ENCODE measurements at places on chromosomes 7 and 10.
A peak's percentile ranks its signal among the peaks of the same experiment; 100 is the strongest.

- no peak for DNase-seq
Observed at GRCh38 chr10:29611781-29612381, 22.9 kb downstream of the SVIL start.

GRCh38 chr7:25853314-25853713 is 298.7 kb upstream of the NFE2L3 start:
- no peak for DNase-seq

DNA sequence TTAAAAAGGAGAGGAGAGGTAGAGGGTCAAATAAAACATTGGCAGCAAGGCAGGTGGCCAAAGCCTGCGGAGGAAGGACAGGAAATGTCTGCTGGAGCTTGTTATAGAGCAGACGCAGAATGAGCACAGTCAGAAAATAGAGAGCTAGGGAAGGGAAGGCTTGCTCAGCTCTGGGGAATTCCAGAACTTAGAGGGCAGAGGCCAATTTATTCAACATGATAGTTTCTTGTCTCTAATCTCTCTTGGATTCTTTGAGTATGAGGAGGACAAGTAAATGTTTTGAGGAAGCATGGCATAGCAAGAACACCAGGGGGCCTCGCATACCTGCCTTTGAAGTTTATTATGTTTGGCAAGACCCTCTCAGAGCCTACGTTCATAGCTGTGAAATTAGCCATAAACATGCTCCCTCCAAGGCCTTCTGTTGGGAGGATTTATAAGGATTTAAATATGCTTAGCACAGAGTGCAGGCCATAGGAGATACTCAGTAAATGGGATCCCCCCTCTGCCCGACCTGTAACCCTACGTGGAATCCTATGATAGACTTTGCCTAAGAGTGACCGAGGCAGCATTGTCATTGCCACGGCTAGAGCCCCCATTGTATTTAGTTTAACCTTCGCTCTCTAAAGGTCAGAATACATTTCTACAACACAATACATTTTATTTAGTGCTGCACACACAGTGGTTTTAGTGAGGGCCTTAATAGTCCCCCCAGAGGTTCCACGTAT is 293.9 kb downstream of the CCDC3 start:
- peak; percentile 97 for DNase-seq

DNA sequence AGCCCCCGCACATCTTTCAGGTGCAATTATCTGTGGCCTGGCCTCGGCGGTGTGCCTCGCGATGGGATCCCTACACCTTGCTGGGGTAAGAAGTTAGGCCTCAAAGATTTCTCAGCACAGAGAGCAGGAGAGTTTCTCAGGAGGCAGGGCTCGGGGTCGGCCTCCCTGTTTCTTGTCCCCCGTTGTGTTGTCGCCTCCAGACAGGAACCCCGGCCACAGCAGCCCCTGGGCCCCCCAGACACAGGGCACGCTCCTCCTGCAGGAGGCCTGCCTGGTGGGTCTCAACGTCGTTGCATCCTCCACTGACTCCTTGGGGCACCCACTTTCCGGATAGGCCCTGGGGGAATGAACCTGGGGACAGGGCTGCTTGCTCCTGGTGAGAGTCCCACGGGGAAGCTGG is 229.1 kb upstream of the SHH start:
- DNase-seq, result no peak

DNA sequence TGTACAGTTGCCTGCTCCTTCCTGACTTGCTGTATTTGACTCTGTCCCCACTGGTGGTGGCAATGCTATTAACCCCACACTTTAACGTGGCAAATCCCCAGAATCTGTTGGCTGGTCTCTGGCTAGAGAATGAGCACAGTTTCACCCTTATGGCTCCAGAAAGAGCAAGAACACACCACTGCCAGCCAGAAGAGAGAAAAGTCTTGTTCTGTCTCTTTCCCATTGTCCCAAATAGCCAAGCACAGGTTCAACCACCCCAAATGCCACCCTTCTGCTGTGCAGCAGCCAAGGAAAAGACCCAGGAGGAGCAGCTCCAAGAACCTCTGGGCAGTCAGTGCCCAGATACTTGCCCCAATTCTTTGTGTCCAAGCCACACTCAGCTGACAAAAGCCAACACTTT is 11.3 kb downstream of the SLC16A9 start:
- DNase-seq, result no peak

GRCh38 chr10:63578501-63578900 is 57.3 kb downstream of the REEP3 start:
- no peak for DNase-seq

DNA sequence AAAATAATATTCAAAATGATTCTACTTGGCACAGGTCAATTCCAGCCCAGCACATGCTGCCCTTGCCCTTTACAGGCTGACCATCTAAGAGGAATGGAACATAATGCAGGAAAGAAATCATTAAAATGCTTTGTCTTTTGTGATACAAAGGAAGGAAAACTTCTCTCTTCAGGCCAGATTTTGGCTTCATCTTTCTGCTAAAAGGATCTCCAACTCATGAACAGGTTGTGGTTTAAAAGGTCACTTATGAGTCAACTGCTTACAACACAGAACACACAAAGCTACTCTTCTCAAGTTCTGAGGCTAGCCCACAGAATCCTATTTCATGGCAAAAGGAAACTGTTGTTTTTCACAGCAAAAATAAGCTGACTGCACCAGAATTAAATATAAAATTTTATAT is 197.1 kb downstream of the DOCK4 start:
- peak; percentile 79 for DNase-seq

DNA sequence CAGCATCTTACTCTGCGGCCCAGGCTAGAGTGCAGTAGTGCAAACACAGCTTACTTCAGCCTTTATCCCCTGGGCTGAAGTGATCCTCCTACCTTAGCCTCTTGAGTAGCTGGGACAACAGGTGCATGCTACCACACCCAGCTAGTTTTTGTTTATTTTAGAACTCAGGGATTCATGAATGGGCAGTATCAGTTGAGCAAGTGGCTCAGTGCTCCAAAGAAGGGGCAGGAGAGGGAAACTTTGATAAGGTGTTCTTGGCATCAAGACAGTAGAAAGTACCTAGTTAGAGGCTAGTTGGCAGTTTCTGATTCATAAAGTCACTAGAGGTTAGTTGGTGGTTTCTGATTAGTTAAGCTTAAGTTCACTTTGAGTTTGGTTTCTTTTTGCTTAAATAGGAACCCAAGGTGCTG is 18.4 kb downstream of the TRIM24 start:
- no peak for DNase-seq

DNA sequence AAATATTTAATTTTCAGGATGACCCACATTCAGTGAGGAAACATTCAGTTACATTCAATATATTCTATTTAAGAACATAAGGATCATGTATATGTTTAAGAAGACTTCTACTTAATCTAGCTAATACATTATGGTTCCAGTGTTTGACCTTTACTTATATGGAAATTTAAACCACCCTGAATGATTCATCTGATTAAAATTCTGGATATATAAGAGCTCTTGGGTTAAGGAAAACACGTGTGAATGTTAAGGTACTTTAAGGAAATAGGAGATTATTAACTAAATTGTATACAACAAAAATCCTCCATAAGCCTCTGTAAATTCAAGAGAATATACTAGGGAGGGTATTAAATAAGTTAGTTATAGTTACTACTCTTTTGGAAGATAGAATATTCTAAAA is 40.9 kb downstream of the HDAC9 start:
- peak; percentile 40 for DNase-seq

- peak; percentile 77 for DNase-seq
Observed at GRCh38 chr10:69874449-69874848, 72.7 kb downstream of the COL13A1 start.

DNA sequence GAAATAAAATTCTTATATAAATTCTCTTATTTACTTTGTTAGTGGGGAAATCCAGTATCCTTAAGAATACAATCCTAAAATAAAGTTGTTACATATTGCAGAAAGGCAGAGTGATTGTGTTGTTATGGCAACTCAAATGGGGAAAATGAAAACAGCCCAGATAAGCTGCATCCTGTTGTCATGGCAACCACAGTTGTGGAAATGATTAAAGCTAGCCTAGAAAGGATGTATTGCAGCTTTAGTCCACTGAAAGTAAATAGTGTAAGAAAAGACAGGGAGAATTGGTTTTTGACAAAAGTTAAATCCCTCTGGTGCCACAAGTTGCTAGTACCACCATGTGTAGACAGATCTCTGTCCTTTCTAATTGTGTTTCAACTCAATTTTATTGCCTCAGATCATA is 43.2 kb downstream of the BTRC start:
- DNase-seq, result peak; percentile 44

GRCh38 chr7:139782932-139783331 is 5.1 kb upstream of the HIPK2 start:
- no peak for DNase-seq

- DNase-seq, result no peak
Observed at GRCh38 chr7:31082447-31082846, 30.3 kb downstream of the ADCYAP1R1 start.

- no peak for DNase-seq
Observed at GRCh38 chr10:64196638-64197315, 675.6 kb downstream of the REEP3 start.

GRCh38 chr7:120370954-120371353 is 98.0 kb downstream of the KCND2 start:
- no peak for DNase-seq

- no peak for DNase-seq
Observed at GRCh38 chr7:43480581-43480980, 102.3 kb upstream of the STK17A start.

GRCh38 chr10:32057036-32057372 is 779 bp upstream of the KIF5B start:
- DNase-seq, result no peak

DNA sequence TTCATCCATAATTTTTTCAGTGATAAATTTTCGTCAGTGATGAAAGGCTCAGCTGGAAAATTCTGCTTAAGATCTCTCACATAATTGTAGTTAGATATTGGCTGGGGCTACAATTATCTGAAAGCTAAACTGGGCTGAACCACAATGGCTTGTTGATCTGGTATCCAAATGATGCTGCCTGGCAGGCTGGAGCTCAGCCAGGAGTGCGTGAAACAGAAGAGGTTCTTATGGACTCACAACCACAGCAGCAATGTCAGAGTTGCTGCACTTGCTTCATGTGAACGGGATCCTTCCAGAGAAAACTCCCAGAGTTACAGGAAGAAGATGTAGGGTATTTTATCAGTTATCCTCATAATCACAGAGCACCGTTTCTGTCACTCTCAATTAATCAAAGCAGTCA is 533.2 kb upstream of the POM121L12 start:
- no peak for DNase-seq

- DNase-seq, result no peak
Observed at GRCh38 chr7:96931891-96932290, 73.5 kb upstream of the DLX6 start.

GRCh38 chr7:129801882-129802281 is 150.9 kb downstream of the UBE2H start:
- no peak for DNase-seq

DNA sequence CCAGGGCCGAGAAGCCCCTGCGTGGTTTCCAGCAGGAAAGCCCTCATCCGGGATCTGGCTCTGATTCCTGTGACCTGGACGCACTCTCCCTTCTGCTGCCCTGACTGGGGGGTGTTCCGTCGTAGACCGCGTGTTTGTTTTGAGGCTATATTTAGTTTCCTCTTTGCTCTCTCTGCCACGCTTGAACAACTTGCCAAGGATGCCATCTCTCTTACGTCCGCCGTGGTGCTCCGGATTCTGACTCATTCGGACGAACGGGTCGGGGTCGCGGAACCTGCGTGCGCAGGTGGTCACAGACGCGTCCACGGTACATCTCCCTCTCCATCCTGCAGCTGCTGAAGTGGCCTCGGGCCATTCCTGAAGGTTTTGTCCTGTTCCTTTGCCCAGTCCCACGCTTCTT is 10.4 kb upstream of the SORCS3 start:
- no peak for DNase-seq

DNA sequence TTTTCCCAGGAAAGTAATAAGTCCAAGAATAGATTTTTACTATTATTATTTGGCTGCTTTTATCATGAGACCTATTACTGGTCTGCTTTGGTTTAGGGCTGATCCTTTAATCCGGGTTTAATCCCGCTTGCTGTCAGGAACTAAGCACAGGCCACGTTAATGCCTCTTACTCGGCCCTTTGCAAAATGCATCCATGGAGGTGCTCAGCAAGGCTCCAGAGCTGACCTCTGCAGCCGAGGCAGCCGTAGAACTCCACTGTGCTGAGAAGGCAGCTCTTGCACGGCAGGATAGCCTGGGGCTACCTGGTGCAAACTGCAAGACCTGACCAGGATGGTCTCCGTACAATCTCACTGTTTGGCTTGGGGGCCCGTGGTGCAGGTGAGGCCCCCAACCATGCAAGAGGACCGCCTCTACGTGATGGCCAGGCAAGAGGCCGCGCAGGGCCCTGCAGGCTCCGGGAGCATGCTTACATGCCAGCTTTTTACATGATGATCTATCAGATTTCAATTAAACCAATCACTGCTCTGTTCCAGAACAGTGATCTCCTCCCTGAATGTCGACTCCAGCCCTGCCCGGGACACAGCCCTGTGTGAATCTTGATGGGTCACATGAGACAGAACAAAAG is 10.4 kb upstream of the CALML3 start:
- no peak for DNase-seq

GRCh38 chr7:143490717-143491306 is 13.1 kb downstream of the TAS2R41 start:
- DNase-seq, result peak; percentile 45

- peak; percentile 79 for DNase-seq
Observed at GRCh38 chr7:51019891-51020870, 237.5 kb upstream of the GRB10 start.

DNA sequence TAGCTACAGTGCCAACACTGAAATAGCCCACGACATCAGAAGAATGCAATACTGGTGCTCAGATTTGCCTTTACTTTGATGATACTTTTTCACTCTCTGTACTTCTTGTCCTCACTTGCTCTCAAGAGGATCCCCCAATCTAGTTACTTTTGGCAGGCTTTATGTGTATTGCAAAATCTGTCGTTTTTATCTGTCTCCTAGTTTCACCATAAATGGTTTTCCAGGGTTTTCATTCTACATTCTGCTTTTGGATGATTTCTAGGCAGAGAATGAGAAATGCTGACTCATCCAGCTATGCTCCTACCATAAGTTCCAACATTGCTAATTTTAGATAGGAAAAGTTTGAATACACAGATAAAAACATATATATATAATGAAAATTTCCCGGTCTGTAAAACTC is 659.5 kb upstream of the NRG3 start:
- DNase-seq, result no peak

DNA sequence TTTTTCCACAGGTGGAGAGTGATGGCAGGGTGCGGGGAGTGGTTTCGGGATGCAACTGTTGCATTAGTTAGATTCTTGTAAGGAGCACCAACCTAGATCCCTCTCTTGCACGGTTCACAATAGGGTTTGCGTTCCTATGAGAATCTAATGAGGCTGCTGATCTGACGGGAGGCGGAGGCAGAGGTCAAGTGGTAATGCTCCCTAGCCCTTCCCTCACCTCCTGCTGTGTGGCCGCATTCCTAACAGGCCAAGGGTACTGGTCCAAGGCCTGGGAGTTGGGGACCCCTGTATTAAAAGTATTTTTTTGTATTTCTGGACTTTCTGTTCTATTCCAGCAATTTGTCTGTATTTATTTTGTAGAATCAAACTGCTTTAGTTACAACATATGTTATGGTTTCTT is 7.2 kb downstream of the CBLL1 start:
- DNase-seq, result no peak

DNA sequence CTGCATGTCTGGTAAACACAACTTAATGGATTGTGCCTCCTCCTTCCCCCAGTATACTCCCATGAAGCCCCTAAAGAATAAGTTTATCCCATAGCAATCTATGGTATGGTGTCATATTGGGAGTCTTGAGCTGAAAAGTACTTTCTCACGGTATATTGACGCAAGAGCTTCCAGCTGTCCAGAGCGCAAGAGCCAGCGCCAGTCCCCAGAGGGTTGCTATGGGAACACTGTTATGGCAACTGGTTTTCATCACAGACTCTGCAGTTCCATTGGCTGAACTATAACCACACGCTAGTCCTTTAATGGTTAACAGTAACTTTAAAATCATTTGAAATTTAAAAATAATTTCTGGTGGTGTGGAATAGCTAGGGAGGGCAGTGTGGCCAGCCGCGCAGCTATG is 46.9 kb downstream of the PRPF18 start:
- DNase-seq, result no peak
